Occipital lobe (tissue), 3 donors: ENCODE measurements at places on chromosomes 1 and 21. TPM values are rescaled to one million over a fixed set of nuclear protein-coding genes. Genes with fewer than 3 reads are reported as not detected.

- no peak for DNase-seq
These were observed 402.9 kb downstream of the PTPRU start for GRCh38 chr1:29639156-29639736.

DNA sequence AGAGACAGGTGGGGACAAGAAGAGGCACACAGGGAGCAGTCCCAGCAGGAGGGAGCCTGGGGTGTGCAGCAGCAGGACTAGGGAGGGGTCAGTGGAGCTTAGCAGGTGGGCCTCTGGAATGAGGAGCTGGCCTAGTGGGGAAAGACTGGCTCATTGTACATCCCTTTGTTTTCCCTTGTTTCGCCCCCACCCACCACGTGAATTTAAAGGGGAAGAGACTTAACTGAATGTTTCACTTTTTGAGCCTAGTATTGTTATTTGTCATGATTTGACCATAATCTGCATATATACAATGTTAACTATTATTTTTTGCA is 181.7 kb downstream of the DHRS3 start:
- DNase-seq, result no peak

Gene CHI3L1
- 1.6 TPM for total RNA-seq

DNA sequence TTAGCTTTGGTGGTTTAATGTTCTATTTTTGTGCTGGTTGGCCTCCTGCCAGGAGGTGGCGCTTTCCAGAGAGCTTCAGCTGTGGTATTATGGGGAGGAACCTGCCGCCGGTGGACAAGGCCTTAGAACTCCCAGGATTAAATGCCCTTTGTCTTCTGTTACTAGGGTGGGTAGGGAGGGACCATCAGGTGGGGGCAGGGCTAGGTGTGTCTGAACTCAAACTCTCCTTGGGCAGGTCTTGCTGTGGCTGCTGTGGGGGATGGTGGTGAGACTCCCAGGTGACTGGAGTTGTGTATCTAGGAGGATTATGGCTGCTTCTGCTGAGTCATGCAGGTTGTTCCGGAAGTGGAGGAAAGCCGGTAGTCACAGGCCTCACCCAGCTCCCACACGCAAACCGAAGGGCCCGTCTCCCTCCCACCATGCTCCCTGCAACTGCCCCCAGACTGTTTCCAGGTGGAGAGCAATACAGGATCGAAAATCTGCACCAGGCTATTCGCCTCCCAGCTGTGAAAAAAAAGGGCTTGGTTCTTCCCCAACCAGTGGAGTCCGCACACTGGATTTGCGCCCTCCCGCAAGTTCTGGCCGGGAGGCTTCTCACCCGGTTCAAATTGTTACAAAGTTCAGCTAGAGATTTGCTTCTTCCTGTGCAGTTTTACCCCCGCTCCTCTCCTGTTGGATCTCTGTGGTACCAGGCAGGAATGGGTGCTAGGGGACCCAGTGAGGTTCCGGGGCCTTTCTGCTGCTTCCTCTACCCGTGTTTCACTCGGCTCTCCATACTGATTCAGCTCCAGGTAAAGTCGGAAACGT is 220.5 kb downstream of the CENPF start:
- no peak for DNase-seq

DNA sequence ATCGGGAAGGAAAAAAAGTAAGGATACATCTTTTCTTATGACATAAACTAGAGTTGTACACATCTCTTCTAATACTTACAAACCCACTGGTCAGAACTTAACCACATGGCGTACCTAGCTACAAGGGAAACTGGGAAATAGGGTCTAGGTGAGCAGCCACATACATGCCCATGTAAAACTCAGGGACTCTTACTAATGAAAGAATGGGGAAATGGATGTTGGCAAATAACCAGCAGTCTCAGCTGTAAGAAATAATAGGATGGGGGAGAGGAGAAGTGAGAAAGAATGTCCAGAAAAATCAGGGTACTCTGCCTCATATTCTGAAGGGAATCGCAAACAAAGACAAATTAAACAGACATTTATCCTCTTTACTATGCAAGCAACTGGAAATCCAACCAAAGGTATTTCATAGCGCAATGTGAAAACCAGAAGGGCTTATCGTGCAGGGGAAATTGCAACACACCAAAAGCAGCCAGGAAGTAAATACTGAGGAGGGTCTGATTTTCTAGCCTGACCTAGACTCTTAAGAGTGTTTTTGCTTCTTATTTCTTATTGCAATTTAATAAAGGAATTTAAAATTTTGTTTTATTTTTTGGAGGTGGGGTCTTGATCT is 17.5 kb downstream of the GTF2B start:
- no peak for DNase-seq

GRCh38 chr1:17665950-17666720 is 89.0 kb upstream of the ACTL8 start:
- no peak for DNase-seq

Gene CFHR1
- 0.94 TPM for total RNA-seq

DNA sequence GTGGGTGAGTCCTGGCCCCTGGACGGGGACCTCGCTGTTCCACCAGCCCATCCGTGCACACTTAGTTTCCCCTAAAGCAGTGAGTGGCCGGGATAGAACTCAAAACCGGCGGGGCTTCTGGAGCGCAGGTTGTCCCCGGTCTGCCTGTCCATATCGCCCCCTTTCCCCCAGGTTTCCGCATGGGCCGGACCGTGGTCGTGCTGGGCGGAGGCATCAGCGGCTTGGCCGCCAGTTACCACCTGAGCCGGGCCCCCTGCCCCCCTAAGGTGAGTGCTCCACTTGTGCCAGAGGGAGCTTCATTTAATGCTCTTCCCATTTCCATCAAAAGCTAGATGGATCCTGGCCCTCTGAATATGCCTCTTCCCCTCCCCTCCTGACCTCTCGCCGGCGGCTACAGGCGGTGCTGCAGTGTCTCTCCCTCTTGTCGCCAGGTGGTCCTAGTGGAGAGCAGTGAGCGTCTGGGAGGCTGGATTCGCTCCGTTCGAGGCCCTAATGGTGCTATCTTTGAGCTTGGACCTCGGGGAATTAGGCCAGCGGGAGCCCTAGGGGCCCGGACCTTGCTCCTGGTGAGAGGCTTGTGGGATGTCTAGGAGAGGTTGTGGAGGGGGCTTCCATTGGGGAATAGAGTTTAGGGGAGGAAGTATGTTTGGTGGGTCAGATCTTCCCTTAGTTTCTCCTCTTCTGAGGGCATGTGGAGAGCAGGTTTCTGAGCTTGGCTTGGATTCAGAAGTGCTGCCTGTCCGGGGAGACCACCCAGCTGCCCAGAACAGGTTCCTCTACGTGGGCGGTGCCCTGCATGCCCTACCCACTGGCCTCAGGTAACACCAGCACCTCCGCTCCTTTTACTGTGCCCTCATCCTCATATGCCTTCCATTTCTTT is 683 bp downstream of the PPOX start:
- no peak for DNase-seq

Gene WNT4
- total RNA-seq, result 5.6 TPM

DNA sequence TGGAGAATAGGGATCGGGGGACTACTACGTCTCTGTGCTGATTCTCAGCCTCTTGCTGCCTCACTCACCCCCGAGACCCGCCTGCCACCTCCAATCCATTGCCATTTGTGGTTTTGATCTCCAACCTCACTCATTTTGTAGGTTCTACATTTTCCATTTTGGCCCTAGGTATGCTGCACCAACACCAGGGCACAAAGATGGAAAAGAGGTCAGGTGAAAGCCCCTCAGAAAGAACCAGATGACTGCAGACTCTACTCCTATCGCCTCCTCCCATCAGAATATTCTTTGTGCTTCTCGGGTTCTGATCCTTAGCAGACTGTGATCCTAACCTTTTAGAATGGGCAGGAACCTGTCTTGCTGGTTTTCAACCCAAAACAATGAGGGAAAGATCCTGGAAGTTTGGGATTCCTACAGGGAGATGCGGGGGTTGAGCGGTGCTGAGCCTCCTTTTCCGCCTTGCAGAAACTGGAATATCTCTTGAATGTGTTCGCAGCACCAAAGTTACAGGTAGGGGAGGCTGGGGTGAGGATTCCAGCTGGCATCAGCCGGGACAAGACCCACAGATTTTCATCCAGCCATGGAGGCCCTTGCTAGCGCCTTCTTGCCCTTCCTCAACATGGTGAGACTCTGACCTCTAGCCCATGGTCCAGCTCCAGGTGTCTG is 53.1 kb downstream of the RHBG start:
- DNase-seq, result no peak

DNA sequence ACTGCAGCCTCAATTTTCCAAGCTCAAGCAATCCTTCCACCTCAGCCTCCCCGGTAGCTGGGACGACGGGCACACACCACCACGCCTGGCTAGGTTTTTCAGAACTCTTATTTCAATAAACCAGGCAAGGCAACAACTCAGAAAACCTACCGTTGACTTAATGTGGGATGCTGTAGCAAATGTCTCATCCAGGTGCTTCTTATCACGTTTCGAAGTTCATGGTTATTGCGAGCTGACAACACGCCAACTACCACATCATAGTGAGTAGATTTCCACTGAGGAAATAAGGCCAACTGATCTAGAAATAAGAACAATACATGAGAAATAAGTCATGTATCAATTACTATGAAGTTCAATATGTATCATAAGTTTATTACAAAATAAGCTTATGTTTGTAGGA is 9.7 kb downstream of the B3GALNT2 start:
- DNase-seq, result no peak
